ENCODE measurements at places on chromosomes 7 and 10. TPM values are rescaled to one million over a fixed set of nuclear protein-coding genes. Genes with fewer than 3 reads are reported as not detected.

The SEC31B gene
- 1.4 TPM for total RNA-seq

The SLF2 gene
- total RNA-seq = 14.1 TPM

The CPN1 gene
- total RNA-seq = not detected

The GATA3 gene
- 0.34 TPM for total RNA-seq

The CTNNA3 gene
- total RNA-seq = not detected

The IFIT1 gene
- 8.5 TPM for total RNA-seq

The ARMH3 gene
- total RNA-seq = 8.9 TPM

The C10orf62 gene
- total RNA-seq = not detected

The PDE1C gene
- 11.1 TPM for total RNA-seq

The TSPAN33 gene
- 0.15 TPM for total RNA-seq

The NYAP1 gene
- total RNA-seq = 0.59 TPM

The RAB19 gene
- total RNA-seq = not detected

The OPN4 gene
- total RNA-seq = not detected

The CRTAC1 gene
- total RNA-seq = not detected

The GRID2IP gene
- not detected for total RNA-seq

The C10orf105 gene
- not detected for total RNA-seq

The ALKBH4 gene
- 17.9 TPM for total RNA-seq

The PLPP4 gene
- total RNA-seq = not detected

The AGR3 gene
- total RNA-seq = not detected

All from cardiac ventricle fibroblast (primary cell).